ENCODE measurements at places on chromosomes 4 and X. TPM values are rescaled to one million over a fixed set of nuclear protein-coding genes. Genes with fewer than 3 reads are reported as not detected.
A peak's percentile ranks its signal among the peaks of the same experiment; 100 is the strongest.

DNA sequence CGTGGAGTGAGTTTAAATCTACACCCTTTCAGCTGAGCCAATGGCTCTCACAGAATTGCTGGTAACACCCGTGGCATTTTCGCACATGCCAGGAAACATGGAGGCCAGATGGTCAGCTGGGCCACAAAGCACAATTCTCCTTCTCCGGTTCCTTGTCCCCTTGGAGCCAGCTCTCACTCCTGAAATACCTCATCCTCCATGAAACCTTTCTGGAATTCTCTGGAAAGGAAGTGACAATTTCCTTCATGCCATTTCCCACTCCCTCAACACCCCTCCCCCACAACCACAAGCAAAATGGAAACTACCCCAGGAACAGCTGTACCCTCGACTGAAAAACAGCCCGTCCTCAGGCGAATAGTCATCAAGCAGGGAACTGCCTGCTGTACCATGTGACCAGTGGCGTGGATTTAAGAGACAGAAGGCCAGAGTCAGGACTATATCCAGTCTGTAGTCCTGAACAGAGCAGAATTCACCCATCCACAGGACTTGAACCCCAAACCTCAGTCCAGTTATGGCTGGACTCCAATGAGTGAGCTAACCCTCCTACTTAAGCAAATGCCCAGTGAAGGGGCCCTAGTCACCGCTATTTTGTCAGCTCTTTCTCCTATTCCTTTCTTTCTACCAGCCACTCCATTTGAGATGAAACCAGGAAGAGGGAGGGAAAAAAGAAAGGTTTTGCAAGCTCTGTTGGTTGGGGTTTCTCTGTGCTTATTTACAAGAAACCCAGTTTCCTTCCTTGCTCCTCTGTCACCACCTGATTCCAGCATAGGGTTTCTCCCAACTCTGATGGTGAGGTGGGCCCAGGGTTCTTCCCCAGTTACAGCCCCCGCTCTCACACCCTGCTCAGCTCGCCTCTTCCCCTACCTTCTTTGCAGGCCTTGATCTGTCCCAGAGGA lies 24.5 kb downstream of the ELF4 start:
- no peak for DNase-seq

DNA sequence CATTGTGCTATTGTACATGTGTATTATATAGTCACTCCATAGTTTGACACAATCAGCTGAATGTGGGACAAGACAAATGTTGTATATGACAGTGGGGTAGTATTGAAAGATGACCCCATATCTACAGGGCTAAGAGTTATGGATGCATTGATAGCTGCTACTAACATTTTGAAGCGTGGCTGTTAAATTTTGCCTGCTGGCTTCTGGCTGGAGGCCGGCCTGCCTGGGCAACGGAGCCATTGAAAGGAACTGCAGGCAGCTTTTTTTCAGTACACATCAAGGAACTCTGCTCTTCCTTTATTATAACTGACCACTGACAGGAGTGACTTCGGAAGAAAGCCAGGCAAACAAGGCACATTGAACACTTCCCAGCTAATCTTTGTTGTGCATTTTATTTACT lies 76.1 kb upstream of the TMEM33 start:
- no peak for DNase-seq

GRCh38 chr4:86393749-86394148 lies 33.9 kb upstream of the MAPK10 start:
- DNase-seq: no peak

The CFAP299 gene
- polyA plus RNA-seq: 1.00 TPM

DNA sequence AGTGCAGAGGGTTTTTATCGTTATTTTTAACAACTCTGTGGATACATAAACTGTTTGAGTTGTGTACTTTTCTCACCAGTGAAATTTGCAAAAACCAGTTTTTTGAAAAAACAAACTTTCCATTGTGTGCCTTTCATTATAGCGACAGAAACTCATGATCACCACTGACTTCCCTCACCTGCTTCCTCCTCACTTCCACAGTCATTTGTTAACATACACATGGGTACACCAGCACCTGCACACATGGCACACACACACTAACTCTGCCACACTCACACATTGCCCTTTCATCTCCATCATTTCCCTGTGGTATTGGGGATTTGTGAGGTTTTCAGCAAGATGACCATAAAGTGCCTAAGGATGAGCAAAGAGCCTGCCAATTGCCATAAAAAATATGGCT lies 20.6 kb downstream of the CLDN22 start:
- no peak for DNase-seq

The LGI2 gene
- polyA plus RNA-seq: 26.7 TPM

DNA sequence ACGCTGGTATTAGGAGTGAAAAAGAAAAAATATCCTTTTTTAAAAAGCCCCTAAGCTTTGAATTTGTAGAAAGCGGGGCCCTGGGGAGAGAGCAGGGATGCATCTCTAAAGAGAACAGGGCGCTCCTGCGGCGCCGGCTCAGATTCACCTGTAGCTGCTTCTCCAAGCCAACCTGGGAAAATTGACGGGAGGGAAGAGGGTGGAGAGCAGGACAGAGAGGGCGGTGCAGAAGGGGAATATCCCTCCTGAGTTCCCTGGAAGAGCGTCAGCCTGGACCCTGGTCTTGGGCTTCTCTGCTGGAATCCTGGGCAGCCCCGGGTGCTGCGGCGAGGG lies 776 bp upstream of the SOWAHD start:
- DNase-seq: no peak

GRCh38 chr4:78937837-78938236 lies 1.4 kb downstream of the PAQR3 start:
- no peak for DNase-seq

GRCh38 chr4:30754021-30754420 lies 33.9 kb downstream of the PCDH7 start:
- no peak for DNase-seq

- no peak for DNase-seq
Measured at GRCh38 chr4:87101543-87102199, 118.7 kb downstream of the KLHL8 start.

DNA sequence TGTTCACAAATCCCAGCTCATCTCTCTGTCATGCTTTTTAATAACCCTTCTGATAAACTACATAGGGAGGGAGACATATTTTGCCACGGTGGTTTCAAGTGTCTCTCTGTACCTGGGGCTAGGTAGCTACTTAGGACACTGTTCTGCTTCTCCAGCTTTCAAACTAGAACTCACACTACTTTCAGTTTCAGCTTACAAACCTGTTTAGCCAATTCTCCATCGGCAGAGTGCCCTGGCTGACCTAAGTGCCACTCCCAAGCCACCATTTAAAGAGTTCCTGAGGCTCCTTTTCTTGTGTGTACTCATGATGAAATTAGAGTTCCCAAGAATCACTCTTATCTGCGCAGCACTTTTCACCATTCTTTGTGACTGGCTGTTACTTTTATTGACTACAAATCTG lies 899.2 kb downstream of the FAT4 start:
- DNase-seq: no peak

The HOPX gene
- 12.4 TPM for polyA plus RNA-seq

GRCh38 chrX:13177921-13178566 lies 133.6 kb upstream of the FAM9C start:
- DNase-seq: no peak

The TRPC5OS gene
- 0.13 TPM for polyA plus RNA-seq

The SOD3 gene
- polyA plus RNA-seq: 7.7 TPM

The ESX1 gene
- polyA plus RNA-seq: not detected

DNA sequence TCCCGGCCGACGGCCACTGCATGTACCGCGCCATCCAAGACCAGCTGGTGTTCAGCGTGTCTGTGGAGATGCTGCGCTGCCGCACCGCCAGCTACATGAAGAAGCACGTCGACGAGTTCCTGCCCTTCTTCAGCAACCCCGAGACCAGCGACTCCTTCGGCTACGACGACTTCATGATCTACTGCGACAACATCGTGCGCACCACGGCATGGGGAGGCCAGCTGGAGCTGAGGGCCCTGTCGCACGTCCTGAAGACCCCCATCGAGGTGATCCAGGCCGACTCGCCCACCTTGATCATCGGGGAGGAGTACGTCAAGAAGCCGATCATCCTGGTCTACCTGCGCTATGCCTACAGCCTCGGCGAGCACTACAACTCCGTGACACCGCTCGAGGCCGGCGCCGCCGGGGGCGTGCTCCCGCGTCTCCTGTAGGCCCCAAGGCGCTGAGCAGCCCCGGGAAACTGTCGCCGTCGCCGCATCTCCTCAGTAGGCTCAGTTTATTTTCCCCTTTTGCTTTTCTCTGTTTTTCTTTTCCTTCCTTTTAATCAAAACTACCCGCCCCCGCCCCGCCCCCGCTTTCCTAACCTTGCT lies 799 bp downstream of the OTUD6A start:
- no peak for DNase-seq

- no peak for DNase-seq
Measured at GRCh38 chr4:172983014-172983413, 185.6 kb upstream of the GALNT7 start.

GRCh38 chr4:7160951-7161440 lies 31.3 kb upstream of the SORCS2 start:
- no peak for DNase-seq

GRCh38 chrX:8191022-8191421 lies 20.0 kb upstream of the VCX2 start:
- DNase-seq: no peak

The ZMAT1 gene
- 46.6 TPM for polyA plus RNA-seq

DNA sequence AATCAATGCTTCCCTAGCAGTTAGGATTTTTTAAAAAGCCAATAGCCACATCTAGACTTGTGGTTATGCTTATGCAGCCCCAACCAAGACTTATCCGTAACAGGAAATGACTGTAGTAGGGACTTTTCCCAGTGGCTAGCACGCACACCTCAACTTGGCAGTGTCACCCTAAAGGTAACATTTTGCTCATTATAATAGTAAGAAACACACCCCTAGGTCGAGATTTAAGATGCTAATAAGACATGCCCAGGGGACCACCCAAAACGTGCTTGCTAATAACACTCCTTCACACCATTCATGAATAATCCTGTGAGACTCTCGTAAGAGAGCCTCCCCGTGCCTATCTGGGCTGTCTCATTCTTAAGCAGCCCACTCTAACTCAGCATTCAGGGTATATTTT lies 195.3 kb downstream of the CHIC1 start:
- no peak for DNase-seq

The SLC10A6 gene
- polyA plus RNA-seq: 0.30 TPM

- DNase-seq: no peak
Measured at GRCh38 chr4:100022792-100023222, 72.7 kb upstream of the H2AZ1 start.

The ALAS2 gene
- 8.1 TPM for polyA plus RNA-seq

The USP51 gene
- 13.9 TPM for polyA plus RNA-seq

GRCh38 chrX:85213792-85214530 lies 29.6 kb downstream of the SATL1 start:
- DNase-seq: no peak

DNA sequence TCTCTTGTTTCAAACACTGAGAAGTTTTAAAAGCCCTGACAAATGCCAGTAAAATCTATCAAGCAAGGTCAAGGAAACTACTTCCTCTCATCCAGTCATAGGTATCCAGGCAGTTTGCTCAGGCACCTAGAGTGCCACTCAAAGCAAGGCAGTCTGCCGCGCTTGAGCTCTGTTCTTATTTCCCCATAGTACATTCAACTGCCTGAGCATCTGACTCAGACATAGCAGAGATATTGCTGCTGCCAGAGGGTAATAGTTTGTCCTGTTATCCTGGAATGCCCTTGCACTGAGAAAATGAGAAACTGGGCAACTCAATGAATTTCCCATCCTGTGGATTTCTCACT lies 16.1 kb upstream of the ATP8A1 start:
- DNase-seq: no peak

The ALG13 gene
- 71.7 TPM for polyA plus RNA-seq

- DNase-seq: no peak
Measured at GRCh38 chrX:1618689-1619088, 3.8 kb downstream of the ASMT start.

The APELA gene
- polyA plus RNA-seq: 11.9 TPM

DNA sequence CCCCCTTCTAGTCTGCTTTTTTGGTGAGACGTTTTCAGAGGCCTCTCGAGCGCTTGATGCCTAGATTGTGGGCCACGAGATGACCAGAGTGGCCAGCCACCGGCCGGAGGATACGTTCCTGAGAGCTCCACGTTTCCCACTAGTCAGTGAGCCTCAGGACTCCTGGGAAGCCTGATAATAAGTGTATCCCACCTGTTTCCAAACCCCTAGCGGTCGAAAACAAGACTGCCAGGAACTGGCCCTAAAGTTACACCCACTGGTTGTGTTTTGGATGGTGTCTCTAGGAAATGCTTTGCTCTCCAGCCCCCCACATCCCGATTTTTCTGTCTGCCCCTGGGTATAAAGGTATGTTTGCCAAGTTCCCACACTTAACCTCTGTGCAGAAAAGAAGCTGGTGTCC lies 4.6 kb upstream of the RS1 start:
- DNase-seq: peak; percentile 7

GRCh38 chr4:149120331-149121022 lies 678.3 kb upstream of the NR3C2 start:
- no peak for DNase-seq

The MAGEA2 gene
- polyA plus RNA-seq: not detected

The SPIN2A gene
- polyA plus RNA-seq: 4.3 TPM
